Activated naive CD8-positive, alpha-beta T cell treated with anti-CD3 and anti-CD28 coated beads for 36 hours (primary cell): ENCODE measurements at places on chromosomes 2 and 18.
A peak's percentile ranks its signal among the peaks of the same experiment; 100 is the strongest.

DNA sequence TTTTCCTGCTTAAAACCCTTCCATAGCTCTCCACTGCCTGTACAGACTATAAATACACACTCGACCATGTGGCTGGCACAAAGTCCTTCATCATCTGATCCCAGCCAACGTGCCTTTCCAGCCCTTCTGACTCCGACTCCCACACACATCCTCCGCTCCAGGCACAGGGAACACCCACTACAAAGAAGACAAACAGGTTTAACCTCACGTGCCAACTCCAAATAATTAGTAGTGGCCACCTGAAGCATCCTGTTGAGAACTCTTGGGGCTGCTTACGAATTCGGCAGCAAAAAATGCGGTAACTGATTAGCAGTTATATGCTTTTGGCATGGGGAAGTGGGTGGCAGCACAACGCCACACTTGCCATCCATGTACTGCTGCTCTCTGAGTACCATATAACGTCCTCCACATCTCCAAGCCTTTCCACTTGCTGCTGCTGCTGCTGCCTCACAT lies 12.1 kb downstream of the SPIRE1 start:
- DNase-seq, result no peak

- no peak for DNase-seq
Measured at GRCh38 chr2:103008586-103008985, 246.8 kb downstream of the TMEM182 start.

- DNase-seq, result no peak
Measured at GRCh38 chr2:27903018-27903417, 12.5 kb downstream of the BABAM2 start.

DNA sequence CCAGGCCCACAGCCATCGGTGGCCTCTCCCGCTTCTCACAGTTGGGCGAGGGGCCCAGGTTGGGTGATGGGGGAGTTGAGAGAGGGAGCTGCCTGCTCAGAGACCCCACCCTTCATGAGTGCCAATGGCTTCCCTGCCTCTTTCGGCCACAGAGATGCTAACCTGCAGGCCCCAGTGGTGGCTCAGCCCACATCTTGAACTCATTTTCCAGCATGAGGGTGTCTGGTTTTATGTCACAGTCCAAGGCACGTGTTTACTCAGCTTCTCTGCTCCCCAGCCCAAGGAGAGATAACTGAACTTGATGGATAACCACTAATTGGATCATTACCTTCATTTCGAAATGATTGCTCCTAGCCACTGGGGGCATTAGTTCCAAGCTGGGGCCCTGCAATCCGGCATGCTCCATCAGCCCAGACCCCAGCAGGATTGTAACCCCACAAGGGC lies 45.9 kb upstream of the SIX2 start:
- DNase-seq, result no peak

DNA sequence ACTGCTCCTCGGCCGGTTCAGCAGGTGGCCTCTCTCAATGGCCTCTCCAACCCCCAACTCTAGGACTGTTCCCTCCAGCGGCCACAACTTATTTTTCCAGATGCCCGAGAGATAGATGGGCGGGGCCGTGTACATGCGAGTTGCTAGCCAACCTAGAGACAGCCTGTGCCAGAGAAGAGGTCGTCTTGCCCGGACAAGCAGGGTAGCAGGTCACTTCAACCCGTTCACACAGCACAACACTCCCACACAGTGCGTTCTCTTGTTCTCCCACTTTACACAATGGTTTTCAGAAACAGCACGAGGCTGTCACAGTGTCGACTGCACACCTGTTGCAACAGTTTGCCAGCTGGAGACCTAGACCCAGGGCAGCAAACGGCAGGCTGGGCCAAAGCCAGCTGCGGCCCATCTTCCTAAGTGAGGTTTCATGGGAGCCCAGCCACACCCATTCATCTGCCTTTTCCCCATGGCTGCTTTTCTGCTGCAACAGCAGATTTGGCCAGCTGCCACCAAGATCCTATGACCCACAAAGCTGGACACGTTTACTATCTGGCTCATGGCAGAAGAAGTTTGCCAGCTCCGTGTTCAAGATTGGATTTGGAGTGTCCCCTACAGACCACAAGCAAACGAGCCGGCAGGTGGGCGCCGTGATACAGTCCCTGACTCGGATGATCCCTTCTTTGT lies 7.3 kb upstream of the PRLH start:
- no peak for DNase-seq

DNA sequence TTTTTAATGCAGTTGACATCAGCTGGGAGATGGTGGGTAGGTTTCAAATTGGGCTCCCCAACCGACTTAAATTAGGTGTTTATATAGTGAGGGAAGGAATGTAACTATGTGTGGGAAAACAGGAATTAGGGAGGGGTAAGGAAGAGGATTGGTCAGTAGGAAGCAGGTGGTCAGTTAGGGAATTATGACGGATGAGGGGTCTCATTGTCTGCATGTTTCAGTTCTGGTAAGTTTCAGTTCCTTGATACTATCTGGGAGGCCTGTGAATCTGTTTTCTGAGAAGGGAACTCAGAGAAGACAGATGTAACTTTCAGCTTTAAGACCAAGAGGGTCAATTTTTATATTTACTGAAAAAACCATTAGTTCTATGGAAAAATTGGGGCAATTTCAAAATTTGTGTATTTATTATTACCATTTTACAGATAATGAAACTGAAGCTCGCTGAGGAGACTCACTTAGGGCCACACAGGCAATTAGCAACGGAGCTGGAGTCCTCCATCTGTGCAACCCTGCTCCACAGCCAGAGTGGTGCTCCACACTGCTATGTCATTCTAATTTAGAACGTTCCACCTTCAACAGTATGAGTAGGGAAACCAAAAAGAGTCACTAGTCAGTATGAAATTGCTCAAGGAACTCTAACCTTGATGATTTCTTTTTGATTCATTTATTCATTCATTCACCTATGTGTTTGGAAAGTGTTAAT lies 36.0 kb upstream of the CCDC195 start:
- DNase-seq, result no peak

- DNase-seq, result no peak
Measured at GRCh38 chr2:199975273-199975895, 20.0 kb downstream of the MAIP1 start.

- DNase-seq, result no peak
Measured at GRCh38 chr2:59034837-59035236, 793.7 kb upstream of the FANCL start.

DNA sequence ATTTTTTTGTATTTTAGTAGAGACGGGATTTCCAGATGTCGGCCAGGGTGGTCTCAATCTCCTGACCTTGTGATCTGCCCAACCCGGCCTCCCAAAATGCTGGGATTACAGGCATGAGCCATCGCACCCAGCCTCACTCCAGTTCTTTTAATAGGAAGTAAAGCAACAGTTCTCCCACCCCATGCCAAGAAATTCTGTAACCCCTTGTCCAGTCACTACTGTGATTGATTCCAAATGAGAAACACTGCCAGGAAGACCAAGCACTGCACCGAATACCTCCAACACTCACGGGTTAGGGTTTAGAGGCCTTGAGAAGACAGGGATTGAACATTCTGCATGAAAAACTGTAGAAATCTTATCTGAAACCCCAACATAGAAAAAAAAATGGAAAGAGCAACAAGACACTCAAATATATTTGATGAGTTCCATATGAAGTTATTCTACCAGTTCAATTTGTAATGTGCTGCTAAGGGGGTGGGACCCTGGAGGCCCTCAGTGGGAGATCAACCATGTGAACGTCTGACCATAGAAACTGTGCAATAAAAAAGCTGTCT lies 48.2 kb upstream of the BIN1 start:
- DNase-seq, result no peak

- no peak for DNase-seq
Measured at GRCh38 chr2:36541891-36542595, 55.9 kb downstream of the FEZ2 start.

DNA sequence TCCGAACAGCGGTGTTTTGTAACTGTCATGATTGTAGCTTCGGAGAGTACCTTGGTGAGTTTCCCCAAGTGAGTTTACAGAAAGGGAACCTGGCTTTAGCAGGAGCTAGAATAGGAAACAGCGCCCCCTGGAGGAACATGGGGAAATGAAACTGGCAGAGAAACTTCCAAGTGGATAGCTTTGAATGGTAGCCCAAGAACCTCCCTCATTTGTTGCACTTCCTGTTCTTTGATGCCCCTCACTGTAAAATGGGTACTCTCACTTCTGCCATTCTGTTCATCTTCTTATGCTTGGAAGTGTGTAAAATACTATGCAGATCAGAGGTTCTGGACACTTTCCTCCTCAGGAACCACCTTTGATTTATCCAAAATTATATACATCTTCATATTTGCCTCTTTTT lies 36.2 kb downstream of the CHST10 start:
- peak; percentile 57 for DNase-seq

DNA sequence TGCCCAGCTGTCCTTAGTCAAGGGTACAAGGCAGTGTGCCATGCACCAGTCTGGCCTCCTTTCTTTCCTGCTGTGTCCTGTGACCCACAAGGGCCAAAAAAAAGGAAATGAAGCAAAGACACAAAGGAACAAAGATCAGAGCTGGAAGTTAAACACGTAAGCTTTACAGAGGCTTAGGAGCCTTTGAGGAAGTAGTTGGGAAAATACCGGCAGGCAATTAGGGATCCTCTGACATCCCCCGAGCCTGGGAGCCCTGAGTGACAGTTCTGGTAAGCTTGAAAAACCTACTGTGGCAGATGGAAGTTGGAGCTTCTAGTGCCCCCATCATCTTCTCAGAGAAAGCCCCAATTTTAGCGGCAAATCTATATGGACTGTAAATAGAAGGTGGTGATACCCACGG lies 78.5 kb downstream of the SPRED2 start:
- no peak for DNase-seq

DNA sequence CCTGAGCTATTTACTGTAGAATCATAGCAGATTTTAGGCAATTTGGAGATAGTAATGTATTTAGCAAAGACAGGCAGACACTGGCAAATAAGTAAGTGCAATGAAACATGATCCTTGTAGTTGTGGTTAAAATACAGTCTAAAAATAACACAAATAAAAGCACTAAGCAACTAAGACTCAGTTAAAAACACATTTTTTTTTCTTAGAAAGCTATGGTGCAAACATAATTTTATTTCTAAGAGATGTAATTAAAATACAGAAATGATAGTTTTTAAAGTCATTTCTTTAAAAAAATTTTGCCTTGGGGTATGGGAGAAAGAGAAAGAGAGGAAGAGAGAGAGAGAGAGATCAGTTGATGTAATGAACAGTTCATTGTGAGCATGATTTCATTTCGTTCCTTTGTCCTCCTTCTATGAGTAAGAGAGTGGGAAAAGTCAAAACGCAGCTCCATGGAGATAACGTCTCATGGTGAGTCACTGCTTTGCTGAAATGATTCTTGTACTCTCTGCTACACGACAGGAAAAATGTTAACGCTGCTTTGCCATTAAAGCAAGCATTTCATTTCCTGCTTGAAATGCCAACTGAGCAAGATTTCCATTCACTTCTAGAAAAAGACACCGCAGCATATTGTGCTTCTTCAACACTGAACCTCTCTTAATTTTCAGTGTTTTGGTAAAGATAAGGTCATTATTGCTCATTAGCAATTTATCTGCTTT lies 61.3 kb upstream of the PGAP1 start:
- peak; percentile 45 for DNase-seq

GRCh38 chr2:23430263-23430662 lies 45.3 kb downstream of the KLHL29 start:
- DNase-seq, result no peak

GRCh38 chr18:12012697-12013096 lies 31.4 kb downstream of the IMPA2 start:
- DNase-seq, result no peak

GRCh38 chr2:10877651-10878111 lies 34.1 kb upstream of the KCNF1 start:
- DNase-seq, result no peak

- no peak for DNase-seq
Measured at GRCh38 chr2:240594511-240595380, 8.2 kb downstream of the CAPN10 start.

- DNase-seq, result no peak
Measured at GRCh38 chr2:190413421-190413820, 5.3 kb downstream of the MFSD6 start.

GRCh38 chr2:239253701-239254436 lies 147.0 kb downstream of the HDAC4 start:
- no peak for DNase-seq

DNA sequence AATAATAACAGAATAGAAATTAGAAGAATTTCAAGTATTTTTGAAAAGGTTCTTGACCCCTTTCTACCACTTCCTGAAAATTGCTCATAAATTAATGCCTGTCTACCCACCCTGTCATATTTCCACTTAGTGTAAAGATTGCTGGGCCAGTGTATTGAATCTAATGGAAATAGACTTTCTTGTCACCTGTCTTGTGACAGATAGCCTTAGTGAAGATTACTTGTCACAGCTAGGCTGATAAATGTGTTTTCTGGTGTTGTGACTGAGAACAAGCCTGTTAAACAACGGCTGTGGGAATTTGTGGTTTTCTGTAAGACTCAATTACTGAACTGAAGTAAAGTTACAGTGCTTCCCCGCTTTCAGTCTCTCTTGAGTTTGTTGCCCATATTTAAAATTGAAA lies 37.0 kb downstream of the PIK3C3 start:
- DNase-seq, result no peak

GRCh38 chr2:64945973-64946768 lies 43.0 kb upstream of the SLC1A4 start:
- DNase-seq, result peak; percentile 71

GRCh38 chr2:219969508-219969907 lies 342.1 kb downstream of the SLC4A3 start:
- DNase-seq, result no peak

- no peak for DNase-seq
Measured at GRCh38 chr18:46211816-46212215, 107.6 kb downstream of the HAUS1 start.

GRCh38 chr2:138239902-138240491 lies 261.6 kb upstream of the SPOPL start:
- DNase-seq, result no peak

DNA sequence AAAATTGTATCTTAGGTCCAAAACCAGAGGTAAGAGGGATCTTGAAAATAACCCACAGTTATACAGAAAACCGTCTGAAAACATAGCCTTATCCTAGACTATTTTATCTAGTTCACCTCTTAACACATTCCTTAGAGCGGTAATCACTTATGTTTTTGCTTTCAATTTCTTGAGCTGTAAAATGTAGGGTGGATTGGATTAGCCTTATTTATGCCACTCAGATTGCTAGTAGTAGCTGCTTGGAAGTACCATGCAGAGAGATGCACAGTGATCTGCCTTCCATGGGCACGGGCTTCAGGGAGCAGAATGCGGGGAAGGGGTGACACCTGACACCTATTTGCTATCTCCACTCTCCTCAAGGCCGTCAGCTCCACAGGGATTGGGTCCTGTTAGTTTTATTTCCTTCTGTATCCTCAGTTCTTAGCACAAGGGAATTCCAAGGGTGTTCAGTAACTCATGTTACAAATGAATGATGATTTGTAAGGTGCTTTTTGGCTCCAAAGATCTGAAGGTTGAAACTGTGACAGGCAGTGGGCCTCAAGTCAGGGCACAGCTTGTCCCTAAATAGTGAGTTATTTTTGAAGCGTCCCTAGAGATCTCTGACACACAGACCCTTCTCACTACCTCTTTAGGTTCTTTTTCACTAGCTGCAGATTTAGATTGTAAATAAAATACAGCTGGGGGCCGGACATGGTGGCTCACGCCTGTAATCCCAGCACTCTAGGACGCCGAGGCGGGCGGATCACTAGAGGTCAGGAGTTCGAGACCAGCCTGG lies 64.0 kb upstream of the PMAIP1 start:
- no peak for DNase-seq
